NCI-H2029 treated with DMSO at 0.1 percent for 48 hours (cell line): ENCODE measurements at places on chromosomes 4 and X.
A peak's percentile ranks its signal among the peaks of the same experiment; 100 is the strongest.

- DNase-seq: no peak
Observed at GRCh38 chr4:59855630-59856352, 1344.3 kb upstream of the ADGRL3 start.

DNA sequence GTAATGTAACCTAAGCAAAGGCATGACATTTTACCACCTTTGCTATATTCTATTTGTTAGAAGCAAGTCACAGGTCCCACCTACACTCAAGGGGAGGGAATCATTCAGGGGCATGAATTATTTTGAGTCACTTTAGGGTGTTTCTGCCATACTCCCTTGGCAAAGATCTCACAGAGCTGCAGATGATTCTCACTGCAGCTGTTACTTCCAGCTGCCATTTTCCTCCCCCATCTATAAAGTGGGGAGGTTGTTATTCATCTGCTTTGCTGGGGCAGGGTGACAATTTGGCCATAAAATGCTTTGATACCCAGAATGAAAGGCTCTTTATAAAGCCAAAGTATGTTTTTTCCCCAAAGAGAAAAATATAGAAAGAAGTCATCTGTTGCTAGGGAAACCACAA, 136.5 kb upstream of the SMIM31 start:
- no peak for DNase-seq

DNA sequence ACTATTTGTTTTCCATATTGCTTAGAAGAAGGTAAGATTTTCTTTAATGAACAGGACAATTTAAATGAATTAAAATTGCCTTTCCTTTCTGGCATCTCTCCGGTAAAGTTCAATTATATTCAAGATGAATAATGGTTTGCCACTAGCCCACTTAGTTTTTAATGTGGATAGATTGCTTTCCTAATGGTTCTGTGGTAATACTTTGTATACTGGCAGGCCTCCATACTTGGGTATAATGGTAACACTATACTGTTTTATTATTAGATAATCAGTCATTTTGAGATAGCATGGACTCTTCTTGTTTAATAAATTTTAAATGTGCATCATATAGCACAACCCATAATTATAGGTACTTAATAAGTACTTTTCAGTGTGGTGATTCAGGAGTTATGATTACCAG, 89.5 kb downstream of the ELOVL6 start:
- DNase-seq: no peak

DNA sequence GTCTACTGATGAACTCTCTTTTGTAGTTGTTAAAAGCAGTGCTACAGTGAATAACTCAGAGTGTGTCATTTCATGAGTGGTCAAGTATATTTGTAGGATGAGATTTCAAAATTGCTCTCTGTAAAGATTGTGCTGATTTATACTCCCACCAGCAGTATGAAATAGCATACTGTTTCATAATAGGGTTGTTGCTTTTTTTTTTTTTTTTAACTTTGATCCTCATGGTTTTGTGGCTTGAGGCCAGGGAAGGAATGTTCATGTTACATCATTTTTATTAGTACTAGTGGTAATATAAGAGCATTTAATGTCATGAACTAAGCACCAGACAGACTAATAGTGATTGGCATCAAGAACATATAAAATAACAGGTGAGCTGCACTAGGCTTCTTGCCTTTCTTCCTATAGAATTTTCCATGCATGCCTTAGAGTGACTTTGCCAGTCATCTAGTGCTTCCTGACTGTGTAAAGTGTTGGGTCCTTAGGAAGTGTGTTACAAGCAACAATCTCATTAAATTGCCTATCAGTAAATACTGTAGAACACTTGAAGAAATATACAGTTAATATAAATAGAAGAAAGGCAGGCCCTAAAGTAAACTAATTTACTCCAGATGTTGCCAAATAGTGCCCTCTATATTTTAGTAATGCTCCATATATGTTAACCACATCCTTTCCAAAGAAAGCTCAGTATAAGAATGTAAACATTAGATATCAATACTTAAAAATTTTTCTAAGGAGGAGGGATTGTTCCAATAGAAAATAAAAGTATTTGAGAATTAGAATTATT, 38.6 kb upstream of the MSMO1 start:
- DNase-seq: no peak

GRCh38 chr4:139763205-139763604, 97.6 kb downstream of the MGST2 start:
- DNase-seq: no peak

- DNase-seq: no peak
Observed at GRCh38 chrX:115269051-115269683, 20.3 kb upstream of the LUZP4 start.

- DNase-seq: no peak
Observed at GRCh38 chr4:56058555-56058954, 109.8 kb downstream of the CEP135 start.

GRCh38 chr4:171432536-171432935, 380.7 kb upstream of the GALNTL6 start:
- DNase-seq: no peak

DNA sequence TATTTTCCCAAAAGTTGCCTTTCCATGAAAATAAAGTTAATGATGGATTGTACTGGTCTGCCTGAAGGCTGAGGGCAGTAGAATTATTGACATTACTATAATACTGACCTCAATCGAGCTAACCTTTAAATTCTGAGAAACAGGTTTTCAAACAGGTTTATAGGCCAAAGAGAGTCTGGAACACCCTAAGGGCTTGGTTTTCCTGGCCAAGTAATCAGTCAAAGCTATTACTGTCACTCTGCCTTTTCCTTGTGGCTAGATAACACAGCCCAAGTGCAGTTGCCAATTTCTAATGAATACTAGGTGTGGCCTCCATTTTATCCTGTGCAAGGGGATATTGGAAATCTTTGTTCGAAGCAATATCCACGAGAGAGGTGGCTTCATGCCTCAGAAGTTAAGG, 75.2 kb downstream of the INTS12 start:
- DNase-seq: no peak

GRCh38 chr4:26861434-26862186, 969 bp downstream of the STIM2 start:
- DNase-seq: peak; percentile 45

DNA sequence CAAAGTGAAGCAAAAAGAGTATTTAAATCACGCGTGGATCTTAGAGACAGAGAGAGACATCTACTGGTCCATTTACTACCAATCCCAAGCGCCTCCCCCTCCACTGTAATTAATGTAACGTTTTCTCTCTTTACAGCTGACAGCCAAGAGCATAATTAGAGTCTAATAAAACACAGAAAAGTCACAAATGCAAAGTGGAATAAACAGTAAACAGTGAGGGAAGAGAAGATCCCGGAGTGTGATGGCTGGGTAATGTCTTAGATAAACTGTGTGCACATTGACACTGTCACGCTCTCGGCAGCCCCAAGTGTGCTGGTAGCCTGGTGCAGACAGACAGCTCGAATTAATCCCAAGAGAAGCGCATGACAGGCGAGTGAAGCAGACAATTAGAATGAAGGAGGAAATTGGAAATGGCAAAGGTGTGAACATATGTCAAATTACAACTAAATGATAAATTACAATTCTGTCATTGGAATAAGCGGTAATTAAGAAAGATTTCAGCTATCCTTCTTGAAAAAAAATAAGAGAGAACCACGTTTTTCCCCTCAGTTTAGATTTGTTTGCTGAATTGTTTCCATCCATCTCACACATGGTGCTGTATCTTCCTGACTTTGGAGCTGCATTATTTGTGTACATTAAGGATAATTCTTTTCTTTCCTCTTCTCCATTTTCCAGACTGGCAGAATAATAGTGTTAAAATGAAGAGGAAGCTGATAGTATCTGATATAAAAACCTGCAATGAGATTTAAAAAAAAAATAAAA, 100.1 kb downstream of the CXXC4 start:
- DNase-seq: peak; percentile 30

GRCh38 chr4:40378619-40379018, 43.5 kb downstream of the CHRNA9 start:
- DNase-seq: no peak

- DNase-seq: no peak
Observed at GRCh38 chr4:105145903-105146275, 787 bp upstream of the TET2 start.

GRCh38 chrX:100654261-100654660, 10.3 kb downstream of the SRPX2 start:
- DNase-seq: no peak

- no peak for DNase-seq
Observed at GRCh38 chrX:22041907-22042530, 9.9 kb downstream of the PHEX start.

DNA sequence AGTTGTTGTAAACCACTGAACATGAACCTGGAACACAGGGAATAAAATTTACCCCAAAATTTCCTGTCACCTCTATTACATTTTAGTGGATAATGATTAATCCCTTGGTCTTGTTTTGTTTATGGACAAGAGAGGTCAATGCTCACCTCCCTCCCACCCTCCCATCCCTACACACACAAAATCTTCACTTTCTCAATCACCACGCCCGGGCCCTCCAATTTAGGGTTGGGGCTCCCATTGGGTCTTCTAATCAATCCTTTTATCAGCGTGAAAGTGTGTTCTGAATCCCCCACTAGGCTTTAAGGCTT, 23.1 kb downstream of the ABCG2 start:
- DNase-seq: no peak

DNA sequence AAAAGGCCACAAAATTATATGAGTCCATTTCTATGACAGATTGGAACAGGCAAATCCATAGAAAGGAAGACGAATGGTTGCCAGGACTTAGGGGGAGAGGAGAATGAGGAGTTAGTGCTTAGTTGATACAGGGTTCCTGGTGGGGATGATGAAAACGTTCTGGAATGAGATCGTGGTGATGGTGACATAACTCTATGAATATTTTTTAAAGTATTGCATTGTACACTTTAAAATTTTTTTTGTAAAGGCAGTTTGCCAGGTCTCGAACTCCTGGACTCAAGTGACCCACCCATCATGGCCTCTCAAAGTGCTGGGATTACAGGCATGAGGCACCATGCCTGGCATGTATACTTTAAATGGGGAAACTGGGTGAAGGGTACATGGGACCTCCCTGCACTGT, 9.9 kb upstream of the CCNQ start:
- DNase-seq: no peak

- no peak for DNase-seq
Observed at GRCh38 chr4:126264839-126265238, 950.1 kb downstream of the FAT4 start.

DNA sequence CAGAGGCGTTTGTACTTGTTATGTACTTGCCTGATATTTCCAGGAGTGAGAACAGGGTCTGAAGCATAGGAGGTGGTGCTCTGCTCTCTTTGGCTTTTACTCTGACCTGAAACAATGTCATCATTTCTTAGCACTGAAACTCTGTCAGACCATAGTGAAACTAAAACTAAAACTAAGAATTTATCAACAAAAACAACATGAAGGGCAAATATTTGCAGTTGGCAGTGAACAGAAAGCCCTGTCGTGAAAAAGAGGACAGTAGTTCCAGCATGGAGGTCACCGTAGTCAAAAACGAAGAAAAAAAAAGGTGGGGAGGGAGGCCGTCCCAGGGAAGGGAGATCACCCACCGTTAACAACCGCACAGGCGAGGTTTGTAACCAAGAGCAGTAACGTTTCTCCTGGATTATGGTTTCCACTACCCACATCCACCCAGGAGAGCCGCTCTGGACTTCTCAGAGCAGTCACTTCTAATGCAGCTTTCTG, 97.5 kb downstream of the ANK2 start:
- DNase-seq: no peak

GRCh38 chr4:76055016-76055415, 19.1 kb upstream of the CXCL11 start:
- DNase-seq: no peak

- DNase-seq: no peak
Observed at GRCh38 chrX:123871309-123871708, 11.5 kb downstream of the XIAP start.

DNA sequence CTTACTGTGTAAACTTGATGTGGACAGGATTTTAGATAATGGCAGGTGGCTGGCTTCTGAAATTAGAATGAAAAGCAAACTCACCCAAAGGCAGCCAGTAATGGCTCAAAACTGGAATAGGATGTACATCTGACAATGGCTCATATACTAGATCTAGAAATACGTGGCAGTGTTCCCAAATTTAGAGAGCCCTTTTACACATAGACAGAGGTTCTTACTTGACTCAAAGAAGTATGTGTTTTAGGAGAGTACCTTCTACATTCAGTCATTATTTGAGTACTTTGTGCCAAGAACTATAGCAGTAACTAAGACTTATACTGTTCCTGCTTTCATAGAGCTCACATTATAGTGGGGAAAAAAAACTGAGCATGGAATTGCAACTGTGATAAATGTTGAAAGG, 48.0 kb downstream of the UBE2K start:
- DNase-seq: no peak

GRCh38 chr4:53307210-53307609, 58.7 kb downstream of the SCFD2 start:
- DNase-seq: no peak

DNA sequence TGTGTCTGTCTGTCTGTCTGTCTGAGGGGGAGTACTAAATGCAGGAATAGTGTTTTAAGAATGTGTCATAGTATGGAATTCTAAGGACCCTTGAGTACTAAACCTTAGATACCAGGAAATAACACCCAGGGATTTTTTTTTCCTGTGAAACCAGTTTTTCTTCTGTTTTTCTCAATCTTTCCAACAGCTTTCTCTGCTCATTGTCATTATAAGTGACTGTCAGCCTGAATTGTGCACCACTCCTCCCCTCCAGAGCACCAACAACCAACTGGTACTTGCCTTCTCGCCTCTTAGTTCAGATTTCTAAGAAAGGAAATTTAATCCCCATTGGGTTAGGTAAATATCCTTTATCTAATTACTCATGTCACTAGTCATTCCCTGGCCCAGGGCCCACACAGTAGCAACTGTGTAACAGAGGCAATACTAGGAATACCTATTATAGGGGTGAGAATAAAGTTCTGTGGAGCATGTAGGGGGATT, 320.6 kb downstream of the ADGRL3 start:
- no peak for DNase-seq

- DNase-seq: no peak
Observed at GRCh38 chrX:154063234-154063633, 34.3 kb downstream of the MECP2 start.

DNA sequence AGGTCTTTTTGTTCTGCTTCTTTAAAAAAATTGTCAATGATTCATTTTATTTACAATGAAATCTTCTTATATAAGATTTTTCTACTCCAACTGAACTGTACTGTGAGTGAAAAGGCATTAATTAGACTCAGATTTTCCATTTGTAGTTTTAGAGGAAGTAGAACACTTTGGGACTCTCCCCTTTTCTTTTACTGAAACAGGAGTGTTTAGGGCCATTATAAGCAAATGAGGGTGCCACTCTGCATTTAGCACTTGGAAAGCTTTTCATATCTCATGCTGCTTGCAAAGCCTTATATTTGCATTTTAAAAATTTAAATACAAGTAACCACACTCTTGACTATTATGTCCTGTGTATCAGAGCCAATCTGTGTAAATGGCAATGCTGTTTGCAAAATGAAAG, 584.3 kb downstream of the KLHL13 start:
- no peak for DNase-seq

- no peak for DNase-seq
Observed at GRCh38 chr4:188719794-188720193, 580.6 kb downstream of the TRIML1 start.

GRCh38 chr4:34178476-34178875, 2065.8 kb downstream of the ARAP2 start:
- DNase-seq: no peak

GRCh38 chrX:39577985-39578869, 519.5 kb downstream of the BCOR start:
- DNase-seq: no peak
